ENCODE measurements at places on chromosomes 16 and 17. TPM values are rescaled to one million over a fixed set of nuclear protein-coding genes. Genes with fewer than 3 reads are reported as not detected.

Gene HYDIN
- total RNA-seq, result 1.8 TPM

Gene ODAD4
- 1.4 TPM for total RNA-seq

Gene IRX3
- 64.9 TPM for total RNA-seq

Gene CBX2
- total RNA-seq, result 2.2 TPM

Gene OR3A3
- not detected for total RNA-seq

Gene ADAD2
- not detected for total RNA-seq

Gene SYCE1L
- not detected for total RNA-seq

Gene CDH3
- not detected for total RNA-seq

Gene TEN1
- total RNA-seq, result 11.6 TPM

Gene SOX15
- total RNA-seq, result 1.1 TPM

Gene KLHL10
- not detected for total RNA-seq

Gene NOTUM
- 0.95 TPM for total RNA-seq

Gene C16orf54
- 0.76 TPM for total RNA-seq
